ENCODE measurements at places on chromosomes 4 and X.

DNA sequence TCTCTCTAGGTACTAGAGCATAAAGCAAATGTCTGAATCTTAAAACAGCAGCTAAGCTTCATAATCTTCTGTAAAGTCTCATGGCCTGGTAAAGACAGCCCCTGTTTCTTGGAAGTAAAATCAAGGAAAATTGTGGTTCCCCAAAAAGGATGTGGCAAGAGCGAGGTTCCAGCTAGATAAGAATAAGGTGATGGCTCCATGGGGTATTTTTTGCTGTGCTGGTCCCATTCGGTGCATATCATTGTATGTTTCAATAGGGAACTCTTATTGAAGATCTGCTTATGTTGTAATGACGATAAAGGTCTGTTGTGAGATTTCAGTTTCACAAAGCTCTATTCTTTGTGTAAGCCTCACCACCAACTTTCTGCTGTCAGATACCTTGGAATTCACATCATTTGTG, 316.9 kb upstream of the NOCT start:
- H3K4me3 ChIP-seq: no peak overlapping the region
- H3K27me3 ChIP-seq: no peaks in the 10 kb centered on the region
- no peaks in the 10 kb centered on the region for H3K4me1 ChIP-seq
- DNase-seq: no peak

GRCh38 chr4:25089051-25089763, 58.5 kb upstream of the LGI2 start:
- no peak overlapping the region for H3K4me3 ChIP-seq
- peaks cover 6% of the 10 kb centered on the region for H3K4me1 ChIP-seq
- no peaks in the 10 kb centered on the region for H3K36me3 ChIP-seq
- H3K27ac ChIP-seq: no peak overlapping the region

GRCh38 chrX:30943984-30944383, 54.9 kb upstream of the TAB3 start:
- no peaks in the 10 kb centered on the region for H3K36me3 ChIP-seq
- H3K27ac ChIP-seq: no peak overlapping the region
- no peak overlapping the region for H3K4me3 ChIP-seq
- no peak for DNase-seq
- no peaks in the 10 kb centered on the region for H3K4me1 ChIP-seq

DNA sequence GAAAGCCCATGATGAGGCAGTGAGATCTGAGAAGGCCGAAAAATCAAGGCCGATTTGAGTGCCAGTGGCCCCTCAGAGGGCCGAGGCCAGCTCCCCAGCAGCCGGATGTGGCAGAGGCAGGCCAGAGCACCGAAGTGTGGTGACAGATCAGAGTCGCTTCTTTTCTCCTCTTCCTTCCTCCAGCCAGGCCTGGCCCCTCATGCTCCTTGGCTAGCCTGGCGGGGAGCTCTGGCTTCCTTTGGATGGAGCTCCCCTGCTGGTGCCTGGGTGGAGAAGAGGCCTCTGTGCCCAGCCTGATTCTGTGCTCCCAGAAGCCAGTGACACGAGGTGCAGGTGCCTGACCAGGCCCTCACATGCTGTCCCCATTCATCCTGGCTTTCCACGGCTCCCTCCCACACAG, 127.2 kb upstream of the PABPC4L start:
- H3K36me3 ChIP-seq: no peaks in the 10 kb centered on the region
- no peaks in the 10 kb centered on the region for H3K27me3 ChIP-seq
- no peak overlapping the region for H3K4me3 ChIP-seq
- no peak for DNase-seq
- no peaks in the 10 kb centered on the region for H3K4me1 ChIP-seq
- no peak overlapping the region for H3K27ac ChIP-seq

GRCh38 chr4:26788341-26788733, 72.3 kb upstream of the STIM2 start:
- H3K27me3 ChIP-seq: peaks cover 4% of the 10 kb centered on the region
- H3K4me1 ChIP-seq: peaks cover 11% of the 10 kb centered on the region
- H3K4me3 ChIP-seq: no peak overlapping the region
- H3K27ac ChIP-seq: no peak overlapping the region
- DNase-seq: no peak

DNA sequence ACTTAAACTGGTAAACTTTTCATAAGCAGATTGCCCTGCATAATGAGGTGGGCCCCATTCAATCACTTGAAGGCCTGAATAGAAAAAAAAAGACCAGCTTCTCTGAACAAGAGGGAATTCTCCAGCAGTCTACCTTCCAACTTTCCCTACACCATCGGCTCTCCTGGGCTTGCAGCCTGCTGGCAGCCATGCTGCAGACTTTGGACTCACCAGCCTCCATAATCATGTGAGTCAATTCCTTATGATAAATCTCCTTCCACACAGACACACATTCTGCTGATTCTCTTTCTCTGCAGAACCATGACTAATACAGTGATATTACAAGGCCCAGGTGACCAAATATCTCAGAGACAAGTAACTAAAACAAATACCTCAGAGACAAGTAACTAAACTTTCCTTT, 113.8 kb upstream of the WDR17 start:
- H3K27me3 ChIP-seq: peaks cover 8% of the 10 kb centered on the region
- H3K27ac ChIP-seq: no peak overlapping the region
- no peak for DNase-seq
- H3K4me1 ChIP-seq: peaks cover under 1% of the 10 kb centered on the region
